ENCODE measurements at places on chromosomes 13 and 19.

GRCh38 chr13:110925023-110925612, 10.2 kb upstream of the ANKRD10 start:
- DNase-seq, result no peak

DNA sequence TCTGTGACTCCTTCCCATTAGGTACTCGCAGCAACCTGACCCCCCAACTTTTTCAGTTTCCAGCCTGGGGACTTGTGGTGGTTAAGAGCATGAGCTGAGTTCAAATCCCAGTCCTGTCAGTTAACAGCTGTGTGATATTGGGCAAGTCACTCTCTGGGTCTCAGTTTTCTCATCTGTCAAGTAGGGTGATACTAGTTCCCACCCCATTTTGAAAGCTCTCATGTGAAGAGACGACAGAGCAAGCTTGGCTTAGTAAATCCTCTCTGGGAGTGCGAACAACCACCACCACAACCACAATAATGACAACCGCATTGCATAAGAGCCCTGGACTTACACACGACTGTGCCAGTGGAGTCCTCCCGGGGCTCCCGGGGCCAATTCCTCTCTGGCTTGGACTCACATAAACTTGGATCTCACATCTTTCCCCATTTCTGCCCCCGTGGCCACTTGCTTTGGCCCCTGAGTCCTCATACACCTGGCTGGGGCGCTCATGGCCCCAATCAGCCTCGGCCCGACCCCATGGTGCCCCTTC, 454 bp downstream of the BLVRB start:
- peak; percentile 64 for DNase-seq

DNA sequence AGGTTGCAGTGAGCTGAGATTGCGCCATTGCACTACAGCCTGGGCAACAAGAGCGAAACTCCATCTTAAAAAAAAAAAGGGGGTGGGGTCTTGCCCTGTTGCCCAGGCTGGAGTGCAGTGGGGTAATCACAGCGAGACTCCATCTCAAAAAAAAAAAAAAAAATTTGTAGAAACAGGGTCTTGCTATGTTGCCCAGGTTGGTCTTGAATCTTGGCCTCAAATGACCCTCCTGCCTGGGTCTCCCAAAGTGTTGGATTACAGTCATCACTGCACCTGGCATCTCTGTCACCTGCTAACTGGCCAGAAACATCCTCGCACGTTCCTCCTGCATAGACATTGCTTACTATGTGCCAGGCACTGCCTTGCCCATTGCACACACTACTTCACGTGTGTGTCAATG, 14.1 kb downstream of the RCN3 start:
- DNase-seq, result no peak

DNA sequence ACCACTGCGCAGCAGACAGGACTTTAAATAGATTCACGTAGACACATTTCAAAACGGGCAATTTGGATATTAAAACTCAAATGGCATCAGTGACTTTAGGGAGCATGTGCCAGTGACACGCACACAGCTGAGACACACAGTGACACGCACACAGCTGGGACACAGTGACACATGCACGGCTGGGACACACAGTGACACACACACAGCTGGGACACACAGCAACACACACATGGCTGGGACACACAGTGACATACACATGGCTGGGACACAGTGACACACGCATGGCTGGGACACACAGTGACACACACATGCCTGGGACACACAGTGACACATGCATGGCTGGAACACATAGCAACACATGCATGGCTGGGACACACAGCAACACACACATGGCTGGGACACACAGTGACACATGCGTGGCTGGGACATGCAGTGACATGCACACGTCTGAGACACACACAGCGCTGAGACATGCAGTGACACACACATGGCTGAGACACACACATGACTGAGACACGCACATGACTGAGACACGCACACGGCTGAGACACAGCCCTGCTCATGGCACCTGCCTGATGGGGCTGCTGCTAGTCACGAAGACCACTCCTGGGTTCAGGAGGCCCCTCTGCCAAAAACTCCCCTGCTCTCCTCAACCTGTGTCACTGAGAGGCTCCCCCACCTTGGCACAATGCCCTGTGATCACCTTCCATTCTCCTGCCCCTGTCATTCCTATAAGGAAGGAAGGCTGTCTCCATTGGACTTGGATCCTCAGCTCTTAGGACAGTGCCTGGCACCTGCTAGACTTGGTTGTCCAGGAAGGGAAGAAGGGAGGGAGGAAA, 52.5 kb downstream of the SOX1 start:
- no peak for DNase-seq

DNA sequence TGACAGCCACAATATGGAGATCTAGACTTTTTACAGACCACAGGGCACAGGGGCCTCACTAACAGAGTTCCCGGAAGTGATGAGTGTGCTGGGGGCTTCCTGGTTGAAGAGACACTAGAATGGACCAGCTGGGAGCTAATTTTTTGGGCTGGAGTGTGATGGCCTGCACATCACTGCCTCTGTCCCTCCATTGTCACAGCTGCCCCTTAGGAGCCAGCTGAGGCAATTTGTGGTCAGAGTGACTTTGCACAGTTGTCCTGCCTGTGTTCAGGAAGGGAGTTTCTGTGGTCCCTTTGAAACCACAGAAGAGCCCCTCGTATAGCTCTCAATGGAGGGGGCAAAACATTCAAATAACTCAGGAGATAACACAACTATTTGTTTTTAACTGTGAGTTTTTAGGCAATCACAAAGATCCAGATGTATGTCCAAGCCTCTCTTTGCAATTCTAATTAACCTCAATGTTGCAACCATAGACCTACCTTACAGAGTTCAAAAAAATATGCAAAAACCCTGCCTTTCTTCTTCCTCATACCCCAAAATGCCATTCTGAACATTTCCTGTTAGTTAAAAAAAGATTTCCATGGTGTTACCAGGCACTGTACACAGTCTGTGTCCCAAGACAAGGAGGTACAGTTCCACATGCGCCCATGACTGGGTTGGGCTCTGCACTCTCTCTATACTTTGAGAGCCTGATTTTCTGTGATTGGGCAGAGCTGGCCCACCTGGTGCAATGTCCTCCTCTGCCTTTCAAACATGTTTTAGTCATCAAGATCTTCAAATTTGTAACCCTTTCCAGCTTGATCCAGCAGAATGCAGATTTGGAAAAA, 2.4 kb downstream of the ALOX5AP start:
- no peak for DNase-seq

DNA sequence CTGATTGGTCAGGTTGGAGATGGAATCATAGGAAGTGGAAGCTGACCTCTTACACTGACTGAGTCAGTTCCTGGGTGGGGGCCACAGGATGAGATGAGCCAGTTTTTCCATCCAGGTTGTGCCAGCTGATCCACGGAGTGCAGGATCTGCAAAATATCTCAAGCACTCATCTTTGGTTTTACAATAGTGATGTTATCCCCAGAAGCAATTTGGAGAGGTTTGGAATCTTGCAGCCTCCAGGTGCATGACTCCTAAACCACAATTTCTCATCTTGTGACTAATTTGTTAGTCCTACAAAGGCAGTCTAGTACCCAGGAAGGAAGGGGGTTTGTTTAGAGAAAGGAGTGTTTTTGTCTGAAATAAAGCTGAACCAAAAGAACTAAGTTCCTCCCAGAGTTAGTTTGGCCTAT, 212.8 kb downstream of the SLITRK6 start:
- DNase-seq, result peak; percentile 79

DNA sequence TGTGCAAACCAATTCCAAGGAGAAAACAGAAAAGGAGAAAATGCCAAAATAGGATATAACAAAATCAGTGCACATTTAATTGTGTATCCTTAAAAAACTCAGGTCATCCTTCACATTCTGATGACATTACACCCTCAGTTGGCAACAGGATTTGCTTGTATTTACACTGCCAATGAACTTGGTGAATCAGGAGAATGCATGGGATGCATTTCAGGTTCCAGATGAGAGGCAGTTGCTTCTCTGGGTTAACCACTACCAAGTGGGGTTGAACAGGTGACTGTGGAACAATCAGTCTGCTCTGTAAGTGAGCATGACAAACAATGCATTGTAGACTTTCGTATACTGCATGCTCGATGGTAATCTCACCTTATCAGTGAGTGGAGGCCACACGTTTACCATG, 79.1 kb downstream of the STARD13 start:
- DNase-seq, result no peak

GRCh38 chr13:79307866-79308298, 98.2 kb downstream of the RBM26 start:
- DNase-seq, result peak; percentile 7

- DNase-seq, result no peak
Observed at GRCh38 chr13:52161181-52161646, 1.8 kb upstream of the NEK3 start.

GRCh38 chr19:8403820-8404109, 9.3 kb upstream of the MARCHF2 start:
- no peak for DNase-seq

DNA sequence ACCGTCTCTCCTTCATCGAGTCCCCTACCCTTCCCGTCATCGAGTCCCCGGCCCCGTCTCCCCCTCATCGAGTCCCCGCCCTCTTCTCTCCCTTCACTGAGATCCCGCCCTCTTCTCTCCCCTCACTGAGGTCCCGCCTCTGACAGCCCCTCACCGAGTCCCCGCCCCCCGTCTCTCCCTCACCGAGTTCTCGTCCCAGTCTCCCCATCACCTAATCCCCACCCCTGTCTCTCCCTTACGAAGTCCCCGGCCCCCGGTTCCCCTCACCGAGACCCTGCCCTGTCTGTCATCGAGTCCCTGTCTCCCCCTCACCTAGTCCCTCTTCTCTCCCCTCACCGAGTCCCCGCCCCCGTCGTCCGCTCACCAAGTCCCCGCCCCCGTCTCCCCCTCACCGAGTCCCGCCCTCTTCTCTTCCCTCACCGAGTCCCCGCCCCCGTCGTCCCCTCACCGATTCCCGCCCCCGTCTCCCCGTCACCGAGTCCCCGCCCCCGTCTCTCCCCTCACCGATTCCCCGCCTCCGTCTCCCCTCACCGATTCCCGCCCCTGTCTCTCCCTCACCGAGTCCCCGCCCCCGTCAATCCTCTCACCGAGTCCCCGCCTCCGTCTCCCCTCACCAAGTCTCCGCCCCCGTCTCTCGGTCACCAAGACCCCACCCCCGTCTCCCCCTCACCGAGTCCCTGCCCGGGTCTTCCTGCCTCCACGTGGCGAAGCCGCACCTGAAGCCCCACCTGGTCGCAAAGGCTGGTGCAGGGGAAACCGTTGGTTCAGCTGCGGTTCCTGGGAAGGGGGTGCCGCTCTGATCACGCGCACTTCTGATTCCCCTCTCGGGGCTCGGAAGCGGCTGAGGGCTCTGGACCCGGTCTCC, 23.9 kb upstream of the ZNF846 start:
- DNase-seq, result peak; percentile 92

GRCh38 chr19:13920940-13921747, 15.1 kb downstream of the CC2D1A start:
- DNase-seq, result peak; percentile 30

- DNase-seq, result peak; percentile 91
Observed at GRCh38 chr19:51926784-51927741, at the start of gene ZNF613. Gene ZNF613 (plus strand): TSS chr19:51927472. CDS start chr19:51936221, 8,749 bp downstream.

DNA sequence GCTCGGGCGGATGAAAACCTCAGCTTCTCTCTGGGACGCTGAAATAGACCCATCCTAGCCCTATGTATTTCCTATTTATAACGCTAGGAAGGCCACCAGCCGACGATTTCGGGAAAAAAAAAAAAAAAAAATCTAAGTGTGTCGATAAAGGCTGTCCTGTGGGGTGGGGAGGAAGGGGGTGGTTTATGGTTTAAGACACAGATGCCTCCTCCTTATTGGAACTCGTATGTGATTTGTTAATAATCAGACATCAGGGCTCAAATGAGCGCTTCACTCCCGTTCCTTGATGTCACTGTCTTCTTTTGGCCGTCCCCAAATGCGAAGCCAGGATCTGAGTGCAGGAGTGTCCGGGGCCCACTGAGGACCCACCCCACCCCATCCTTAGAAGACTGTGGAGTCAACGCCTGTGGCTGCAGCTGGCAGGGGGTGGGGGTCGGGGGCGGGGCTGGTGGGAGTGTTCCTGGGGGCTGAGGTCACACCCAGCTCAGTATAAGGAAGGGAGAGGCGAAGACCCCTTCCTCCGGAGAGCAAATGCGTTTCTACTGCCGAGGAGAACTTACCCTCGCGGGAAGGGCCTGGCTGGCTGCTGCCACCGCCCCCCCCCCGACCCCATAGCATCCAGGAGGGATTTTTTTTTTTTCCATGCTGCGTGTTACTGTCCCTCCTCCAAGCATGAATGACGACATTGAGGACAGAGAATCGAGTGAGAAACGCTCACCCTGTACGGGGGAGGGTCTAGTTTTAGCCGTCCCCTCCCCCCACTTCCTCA, 971 bp downstream of the ATCAY start:
- DNase-seq, result no peak
